ENCODE measurements at places on chromosomes 16 and 17.

DNA sequence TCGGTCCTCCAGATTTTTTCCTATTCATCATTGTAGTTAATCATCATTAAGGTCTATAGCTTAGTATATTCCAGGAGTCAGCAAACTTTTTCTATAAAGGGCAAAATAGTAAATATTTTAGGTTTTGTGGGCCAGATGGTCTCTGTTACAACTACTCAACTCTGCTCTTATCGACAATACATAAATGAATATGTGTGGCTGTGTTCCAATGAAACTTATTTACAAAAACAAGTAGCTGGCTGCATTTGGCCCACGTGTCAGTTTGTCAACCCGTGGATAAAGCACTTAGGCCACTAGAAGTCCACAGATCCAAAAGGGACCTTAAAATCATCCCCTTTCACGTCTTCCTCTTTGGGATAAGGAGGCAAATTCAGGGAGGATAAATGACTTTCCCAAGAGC is 5.4 kb upstream of the HNF1B start:
- no peak for DNase-seq

DNA sequence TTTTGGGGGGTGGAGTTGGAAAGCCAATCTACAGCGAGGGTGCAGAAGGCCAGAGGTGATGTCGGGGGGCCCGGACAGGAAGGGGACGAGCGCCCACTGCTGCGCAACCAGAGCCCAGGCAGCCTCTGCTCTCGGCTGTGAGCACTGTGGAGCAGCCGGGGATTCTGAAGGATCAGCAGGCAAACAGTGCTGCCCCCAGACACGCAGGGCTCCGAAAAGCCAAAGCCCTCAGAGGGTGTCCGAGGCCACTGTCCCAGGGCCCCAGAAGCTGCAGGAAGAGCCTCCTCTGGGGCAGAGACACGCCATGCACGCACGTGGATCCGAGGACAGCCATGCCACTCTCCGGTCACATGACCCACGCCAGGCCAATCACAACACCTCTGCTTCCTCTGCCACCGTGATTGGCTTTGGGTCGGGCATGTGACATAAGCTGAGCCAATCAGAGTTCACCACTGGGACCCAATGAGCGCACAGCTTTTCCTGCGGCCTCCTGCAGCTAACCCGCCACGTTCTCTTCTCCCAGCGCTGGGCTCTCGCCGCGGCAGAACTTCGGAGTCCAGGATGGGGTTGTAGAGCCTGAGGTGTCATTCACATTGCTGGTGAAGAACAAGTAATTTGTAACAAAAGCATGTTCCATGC is 40.7 kb downstream of the ACTG1 start:
- peak; percentile 51 for DNase-seq

DNA sequence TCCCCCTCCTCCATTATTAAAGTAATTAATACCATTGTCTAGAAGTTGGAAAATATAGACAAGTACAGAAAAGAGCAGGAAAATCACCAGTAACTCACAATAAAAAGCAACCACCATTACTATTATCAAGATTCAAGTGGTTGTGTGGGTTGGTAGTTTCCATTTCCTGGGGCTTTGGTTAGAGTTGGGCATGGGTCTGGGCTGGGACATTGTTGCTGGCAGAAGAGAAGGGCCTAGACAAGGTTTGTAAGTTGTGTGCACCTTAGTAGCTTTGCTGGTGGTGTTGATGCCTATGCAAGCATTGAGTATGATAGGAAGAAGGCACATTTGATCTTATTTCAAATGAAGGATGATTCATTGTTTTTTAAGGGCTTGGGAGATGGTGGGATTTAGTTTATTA is 25.4 kb upstream of the NFATC3 start:
- DNase-seq, result no peak

- peak; percentile 65 for DNase-seq
These were observed 36.1 kb downstream of the RNF112 start for GRCh38 chr17:19447085-19447583.

DNA sequence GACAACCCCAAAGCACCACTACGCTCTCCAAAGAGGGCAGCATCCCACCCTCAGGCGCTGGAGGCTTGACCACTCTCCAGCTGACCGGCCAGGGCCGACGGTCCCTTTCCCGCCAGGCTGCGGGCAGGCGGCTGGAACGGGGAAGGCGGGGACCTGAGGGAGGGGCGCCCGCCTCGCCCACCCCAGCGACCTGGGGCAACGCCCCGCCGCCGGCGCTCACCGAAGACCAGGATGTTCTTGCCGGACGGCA is 431 bp downstream of the DYNC1LI2 start:
- DNase-seq, result peak; percentile 44

DNA sequence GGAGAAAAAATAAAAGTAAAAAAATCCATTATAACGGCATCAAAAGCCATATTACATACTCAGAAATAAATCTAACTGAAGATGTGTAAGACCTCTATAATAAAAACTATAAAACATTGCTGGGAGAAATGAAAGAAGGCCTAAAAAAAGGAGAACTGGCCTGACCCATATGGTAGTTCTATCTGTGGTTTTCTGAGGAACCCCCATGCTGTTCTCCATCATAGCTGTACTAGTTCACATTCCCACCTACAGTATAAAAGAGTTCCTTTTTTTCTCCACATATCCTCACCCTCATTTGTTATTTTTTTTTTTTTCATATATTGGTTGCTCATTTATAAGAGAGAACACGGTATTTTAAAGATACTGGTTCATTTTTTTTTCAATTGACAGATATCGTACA is 191.8 kb downstream of the STX8 start:
- no peak for DNase-seq

DNA sequence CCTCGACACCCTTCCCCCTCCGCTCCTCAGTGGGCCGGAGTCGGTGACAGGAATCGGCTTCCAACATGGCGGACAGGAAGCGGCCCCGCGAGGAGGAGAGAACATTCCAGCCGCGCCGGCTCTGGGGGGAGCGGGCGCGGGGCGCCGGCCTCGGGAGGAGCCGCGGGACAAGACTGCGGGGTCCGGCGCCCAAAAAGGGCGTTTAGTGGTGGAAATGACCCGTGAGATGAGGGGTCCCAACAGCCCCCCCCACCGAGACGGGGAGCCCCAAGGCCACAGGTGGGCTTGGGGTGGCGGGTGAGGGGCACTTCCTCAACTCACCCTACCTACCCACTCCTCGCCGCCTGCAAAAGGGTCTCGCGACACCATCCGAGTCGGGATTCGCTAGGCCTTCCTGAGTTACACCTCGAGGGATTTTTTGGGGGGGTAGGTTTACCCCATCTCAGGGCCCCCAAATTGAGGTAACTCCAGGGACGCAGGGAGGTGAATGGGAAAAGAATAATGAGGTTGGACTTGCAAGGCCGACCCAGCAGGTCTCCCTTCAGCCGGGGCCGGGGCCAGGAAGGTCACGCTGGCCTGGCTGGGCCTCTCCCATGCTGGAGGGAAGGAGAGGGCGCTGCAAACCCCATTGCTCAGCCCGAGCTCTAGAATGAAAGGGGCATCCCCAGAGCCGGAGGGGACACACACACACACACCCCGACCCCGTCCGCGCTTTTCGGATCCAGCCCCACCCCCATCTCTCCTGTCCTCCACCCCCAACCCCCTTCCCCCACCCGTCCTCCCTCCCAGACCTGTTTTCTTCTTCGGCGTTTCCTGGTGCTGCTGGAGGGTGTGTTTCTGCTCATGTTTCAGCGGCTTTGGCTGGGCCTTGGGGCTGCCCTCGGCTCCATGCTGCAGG is 707 bp downstream of the NUFIP2 start:
- DNase-seq, result peak; percentile 65

- no peak for DNase-seq
These were observed 93.5 kb downstream of the NXN start for GRCh38 chr17:885971-886571.

- DNase-seq, result no peak
These were observed 13.1 kb upstream of the BRD7 start for GRCh38 chr16:50381679-50382440.

GRCh38 chr16:70746708-70747424 is 54.1 kb downstream of the VAC14 start:
- no peak for DNase-seq

- no peak for DNase-seq
These were observed 4.0 kb upstream of the CAMKK1 start for GRCh38 chr17:3896968-3897235.

DNA sequence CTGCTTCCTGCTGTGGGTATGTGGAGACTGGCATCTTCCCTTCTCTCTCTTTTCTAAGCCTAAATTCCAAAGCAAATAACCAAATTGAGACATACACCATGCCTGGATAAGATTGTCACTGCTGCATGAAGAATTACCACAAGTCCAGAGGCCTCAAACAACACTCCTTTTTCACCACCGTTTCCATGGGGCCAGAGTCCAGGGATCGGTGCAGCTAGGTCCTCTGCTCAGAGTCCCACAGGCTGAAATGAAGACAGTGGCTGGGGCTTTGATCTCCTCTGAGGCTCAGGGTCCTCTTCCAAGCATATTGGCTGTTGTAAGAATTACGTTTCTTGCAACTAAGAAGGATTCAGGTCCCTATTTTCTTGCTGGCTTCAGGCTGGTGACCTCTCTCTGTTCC is 130.4 kb downstream of the SLC39A11 start:
- DNase-seq, result no peak

- no peak for DNase-seq
These were observed 6.2 kb downstream of the HOXB4 start for GRCh38 chr17:48571826-48572417.

DNA sequence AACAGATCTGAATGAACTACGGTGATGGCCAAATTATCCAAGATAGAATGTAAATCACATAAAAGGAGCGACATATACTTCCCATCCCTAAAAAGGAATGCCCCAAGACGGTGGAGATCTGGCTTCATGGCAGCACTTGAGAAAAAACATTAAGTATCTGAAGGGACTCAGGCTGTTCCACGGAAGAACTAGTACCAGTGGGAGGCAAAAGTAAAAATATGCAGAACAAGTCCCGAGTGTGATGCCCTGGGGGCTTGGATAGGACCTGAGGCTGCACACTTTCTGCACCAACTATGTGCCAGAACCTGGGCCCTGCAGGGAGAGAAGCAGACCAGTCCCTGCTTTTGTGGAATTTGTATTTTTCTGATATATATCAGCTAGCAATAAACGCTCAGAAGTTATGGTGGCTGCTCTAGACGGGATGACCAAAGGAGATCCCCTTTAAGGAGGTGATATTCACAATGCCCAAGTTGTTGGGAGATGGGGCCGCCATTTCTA is 539 bp upstream of the CKLF start:
- no peak for DNase-seq

DNA sequence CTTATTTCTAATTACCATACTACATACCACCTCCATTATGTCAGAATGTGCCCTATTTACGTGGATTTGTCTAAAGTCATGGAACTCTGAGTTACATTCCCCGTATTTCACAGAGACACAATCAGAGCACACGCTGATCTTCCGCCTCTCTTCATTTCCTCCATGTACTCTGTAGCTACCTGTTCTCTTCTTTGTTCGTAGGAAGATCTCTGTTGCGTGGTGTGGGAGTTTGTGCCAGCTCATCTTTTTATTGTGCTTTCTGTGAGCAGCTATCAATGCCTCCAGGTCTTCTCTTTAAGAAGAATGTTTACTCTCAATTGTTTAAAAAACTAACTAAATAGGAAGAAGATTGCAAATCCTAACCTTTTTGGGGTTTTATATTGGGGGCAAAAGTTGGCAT is 26.9 kb downstream of the NLRC5 start:
- DNase-seq, result no peak

DNA sequence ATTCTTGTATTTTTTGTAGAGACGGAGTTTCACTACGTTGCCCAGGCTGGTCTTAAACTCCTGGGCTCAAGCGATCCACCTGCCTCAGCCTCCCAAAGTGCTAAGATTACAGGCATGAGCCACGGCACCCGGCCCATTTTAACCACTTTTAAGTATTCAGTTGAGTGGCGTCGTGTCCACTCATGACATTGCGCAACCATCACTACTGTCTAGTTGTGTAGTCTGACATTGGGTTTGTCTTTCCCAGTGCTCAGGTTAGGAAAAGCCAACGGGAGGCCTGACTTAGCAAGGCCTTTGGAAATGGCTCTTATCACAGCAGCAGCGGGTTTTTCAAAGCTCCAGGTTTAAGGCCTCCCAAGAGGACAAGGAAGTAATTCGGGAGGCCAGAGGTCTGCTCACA is 58.7 kb downstream of the LITAF start:
- DNase-seq, result no peak

- no peak for DNase-seq
These were observed 1145.5 kb downstream of the CDH11 start for GRCh38 chr16:63976345-63976744.

GRCh38 chr16:89268585-89268984 is 51.1 kb downstream of the ZNF778 start:
- DNase-seq, result no peak

DNA sequence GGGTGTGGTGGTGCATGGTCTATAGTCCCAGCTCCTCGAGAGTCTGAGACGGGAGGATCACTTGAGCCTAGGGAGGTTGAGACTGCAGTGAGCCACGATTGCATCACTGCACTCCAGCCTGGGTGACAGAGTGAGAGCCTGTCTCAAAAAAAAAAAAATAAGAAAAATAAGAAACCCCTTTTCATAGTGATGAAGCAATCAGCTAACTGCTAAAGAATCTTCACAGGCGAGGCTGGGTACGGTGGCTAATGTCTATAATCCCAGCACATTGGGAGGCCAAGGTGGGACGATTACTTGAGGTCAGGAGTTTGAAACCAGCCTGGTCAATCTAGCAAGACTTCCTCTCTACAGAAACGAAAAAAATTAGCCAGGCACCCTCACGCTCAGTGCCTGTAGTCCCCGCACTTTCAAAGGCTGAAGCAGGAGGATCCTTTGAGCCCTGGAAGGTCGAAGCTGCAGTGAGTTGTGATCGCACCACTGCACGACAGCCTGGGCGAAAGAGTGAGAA is 760 bp downstream of the SLFN12L start:
- DNase-seq, result no peak

DNA sequence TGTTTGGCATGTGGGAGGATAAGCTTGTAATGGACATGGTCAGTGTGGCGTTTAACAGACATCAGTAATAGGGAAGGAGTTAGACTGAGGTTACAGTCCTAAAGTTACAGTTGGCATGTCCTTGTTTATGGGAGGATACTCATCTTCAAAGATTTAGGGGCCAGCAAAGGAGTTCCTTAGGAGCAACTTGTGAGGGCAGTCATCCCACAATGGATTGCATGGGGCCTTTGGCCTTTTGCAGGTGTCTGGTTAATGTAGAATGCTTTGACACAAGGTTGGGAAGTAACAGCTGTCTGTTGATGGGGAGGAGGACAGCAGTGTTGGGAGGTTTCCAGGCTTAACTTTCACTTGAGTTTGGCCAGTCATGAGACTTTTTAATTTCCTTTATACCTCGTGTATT is 2.2 kb downstream of the NUBP1 start:
- DNase-seq, result no peak

DNA sequence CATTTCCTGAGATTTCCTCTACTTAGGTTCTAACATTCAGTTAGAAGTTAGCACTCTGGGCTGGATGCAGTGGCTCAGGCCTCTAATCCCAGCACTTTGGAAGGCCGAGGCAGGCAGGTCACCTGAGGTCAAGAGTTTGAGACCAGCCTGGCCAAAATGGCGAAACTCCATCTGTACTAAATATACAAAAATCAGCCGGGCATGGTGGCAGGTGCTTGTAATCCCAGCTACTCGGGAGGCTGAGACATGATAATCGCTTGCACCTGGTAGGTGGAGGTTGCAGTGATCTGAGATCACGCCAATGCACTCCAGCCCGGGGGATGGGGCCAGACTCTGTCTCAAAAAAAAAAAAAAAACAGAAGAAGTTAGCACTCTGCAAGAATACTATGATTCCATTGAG is 1430.9 kb downstream of the CDH11 start:
- no peak for DNase-seq
